Lower leg skin (tissue), 4 donors: ENCODE measurements at places on chromosomes 5 and 9. TPM values are rescaled to one million over a fixed set of nuclear protein-coding genes. Genes with fewer than 3 reads are reported as not detected.

Gene CDC20B
- total RNA-seq: not detected

- DNase-seq: no peak
Observed at GRCh38 chr9:35526087-35526801, 36.3 kb downstream of the RUSC2 start.

Gene CYLC2
- total RNA-seq: not detected

DNA sequence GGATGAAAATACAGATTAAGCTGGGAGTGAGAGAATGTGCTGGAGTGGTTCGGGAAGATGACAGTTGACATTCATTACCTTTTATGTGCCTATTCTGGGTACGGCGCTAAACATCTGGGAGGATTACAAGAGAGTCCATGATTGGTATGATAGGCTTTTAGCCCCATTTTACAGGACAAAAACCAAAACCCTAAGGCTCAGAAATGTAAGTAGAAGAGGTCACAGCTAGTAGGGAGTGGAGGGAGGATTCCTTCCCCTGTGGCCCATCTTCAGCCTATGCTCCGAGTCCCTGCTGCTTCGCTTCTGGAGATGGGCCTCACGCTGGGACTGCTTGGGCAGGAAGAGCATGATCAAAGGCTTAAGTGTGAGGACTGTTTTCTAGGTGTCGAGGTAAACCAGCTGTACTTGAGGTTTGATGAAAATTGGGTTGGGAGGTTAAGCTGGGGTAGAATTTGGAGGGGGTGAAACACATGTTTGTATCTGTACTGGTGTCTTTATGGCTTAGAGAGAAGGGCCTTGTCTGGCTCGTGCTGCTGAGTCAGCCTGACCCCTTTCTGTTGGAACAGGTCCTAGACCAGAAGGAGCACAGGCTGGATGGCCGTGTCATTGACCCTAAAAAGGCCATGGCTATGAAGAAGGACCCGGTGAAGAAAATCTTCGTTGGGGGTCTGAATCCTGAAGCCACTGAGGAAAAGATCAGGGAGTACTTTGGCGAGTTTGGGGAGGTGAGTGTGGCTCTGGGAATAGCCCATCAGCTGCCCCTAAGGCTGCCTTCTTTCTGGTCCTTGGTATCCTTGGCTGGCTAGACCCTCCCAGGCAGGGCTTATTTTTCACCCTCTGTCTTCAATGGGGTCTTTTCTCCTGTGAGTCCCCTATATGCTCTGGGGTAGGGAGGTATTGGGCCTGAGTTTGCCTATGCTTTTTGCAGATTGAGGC lies 2.1 kb downstream of the HNRNPAB start:
- DNase-seq: no peak

DNA sequence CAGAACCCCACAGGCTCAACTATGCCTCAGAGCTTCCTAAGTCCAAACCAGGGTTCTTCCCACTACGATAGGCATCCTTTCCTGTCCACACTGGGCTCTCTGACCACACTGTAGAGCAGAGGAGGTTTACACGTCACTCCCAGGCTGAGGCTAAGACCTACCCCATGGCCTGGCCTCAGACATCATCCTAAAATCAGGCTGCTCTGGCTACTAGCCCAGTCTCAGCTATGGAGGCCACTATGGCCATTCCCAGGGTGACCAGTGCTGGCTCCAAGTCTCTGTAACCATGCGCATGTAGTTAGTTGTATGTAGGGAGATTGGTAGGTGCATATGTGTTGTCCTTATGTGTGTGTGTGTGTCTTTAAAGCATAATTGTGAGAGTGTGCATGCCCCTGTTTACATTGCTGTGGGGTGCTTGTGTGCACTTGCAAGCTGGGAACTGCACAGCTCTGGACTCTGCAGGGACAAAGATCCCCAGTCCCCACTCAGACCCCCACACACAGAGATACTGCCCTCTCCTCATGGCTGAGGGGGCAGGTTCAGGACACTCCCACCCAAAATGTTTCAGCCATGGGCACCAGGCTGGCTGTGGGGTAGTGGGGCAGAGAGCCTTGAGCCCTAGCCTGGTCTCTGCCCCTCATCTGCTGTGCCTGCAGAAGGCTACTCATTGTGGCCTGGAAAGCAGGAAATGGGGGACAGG lies 12.3 kb downstream of the PDLIM4 start:
- no peak for DNase-seq

- DNase-seq: no peak
Observed at GRCh38 chr9:124708074-124708473, 63.0 kb downstream of the NR6A1 start.

GRCh38 chr9:91949946-91950664 lies at the start of gene ROR2:
ROR2 (minus strand) TSS chr9:91950228.
- peak; percentile 90 for DNase-seq

Gene TRAF1
- total RNA-seq: 2.6 TPM

DNA sequence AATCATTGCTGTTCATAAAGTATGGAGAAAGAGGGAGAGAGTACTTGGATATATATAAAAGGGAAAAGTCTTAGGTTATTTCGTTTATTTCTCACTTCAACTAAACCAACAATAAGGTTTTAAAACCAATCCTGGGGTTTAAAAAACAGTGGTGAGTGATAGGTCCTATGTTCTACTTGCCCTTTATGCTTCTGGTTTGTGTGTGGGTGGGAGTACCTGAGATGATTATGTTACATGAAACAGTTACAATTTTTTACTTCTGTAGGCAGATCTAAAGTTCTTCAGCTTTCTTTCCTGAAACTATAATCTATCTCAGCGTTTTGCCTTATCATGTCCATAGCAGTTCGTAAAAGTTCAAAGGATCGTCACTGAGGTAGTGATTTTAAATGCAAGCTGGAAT lies 49.2 kb downstream of the STX17 start:
- DNase-seq: no peak

- DNase-seq: no peak
Observed at GRCh38 chr9:126885131-126885641, 24.7 kb downstream of the ZBTB34 start.

- peak; percentile 93 for DNase-seq
Observed at GRCh38 chr5:168734620-168735300, 155.6 kb upstream of the PANK3 start.

DNA sequence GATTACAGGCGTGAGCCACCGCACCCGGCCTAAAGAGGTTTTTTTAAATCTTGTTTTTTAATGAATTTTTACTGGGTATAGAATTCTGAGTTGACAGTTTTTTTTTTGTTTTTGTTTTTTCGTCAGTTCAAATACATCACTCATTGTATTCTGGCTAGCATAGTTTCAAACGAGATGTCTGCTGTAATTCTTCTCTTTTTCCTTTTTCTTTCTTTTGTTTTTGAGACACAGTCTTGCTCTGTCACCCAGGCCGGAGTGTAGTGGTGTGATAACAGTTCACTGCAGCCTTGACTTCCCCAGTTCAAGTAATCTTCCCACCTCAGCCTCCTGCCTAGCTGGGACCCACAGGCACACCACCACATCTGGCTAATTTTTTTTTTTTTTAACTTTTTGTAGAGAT lies 2.2 kb upstream of the PRRT1B start:
- DNase-seq: no peak

Gene SPRY4
- 2.4 TPM for total RNA-seq

DNA sequence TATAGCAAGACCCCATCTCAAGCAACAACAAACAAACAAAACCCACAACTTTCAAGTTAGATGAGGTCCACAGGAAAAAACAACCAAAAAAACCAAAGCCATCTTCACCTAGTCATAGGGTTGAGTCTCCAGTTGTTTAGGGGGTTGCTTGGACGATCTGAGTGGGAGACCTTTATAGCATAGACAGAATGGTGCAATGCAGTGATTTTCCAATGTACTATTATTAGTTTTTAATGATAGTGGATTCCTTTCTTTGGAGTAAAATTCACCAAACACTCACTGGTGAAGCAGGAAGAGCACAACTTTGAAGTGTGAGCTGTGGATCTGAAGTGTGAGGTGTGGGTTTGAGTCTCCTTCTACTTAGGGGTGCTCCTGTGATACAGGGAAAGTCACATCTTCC lies 67.0 kb upstream of the KLF9 start:
- DNase-seq: no peak

Gene FOXD4L5
- total RNA-seq: not detected

DNA sequence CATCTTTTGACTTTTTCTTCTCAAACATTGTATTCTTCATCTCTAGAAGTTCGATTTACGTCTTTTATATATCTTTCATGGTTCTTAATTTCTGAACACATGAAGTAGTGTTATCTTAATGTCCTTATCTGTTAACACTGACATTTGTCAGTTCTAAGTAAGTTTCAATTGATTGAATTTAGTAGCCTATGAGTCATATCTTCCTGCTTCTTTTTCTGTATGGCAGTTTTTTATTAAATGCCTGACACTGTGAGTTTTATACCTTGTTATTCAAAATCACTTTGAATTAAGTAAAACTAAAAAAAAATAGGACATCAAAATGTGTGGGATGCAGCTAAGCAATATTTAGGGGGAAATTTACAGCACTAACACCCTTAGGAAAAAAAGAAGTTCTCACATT lies 707.0 kb upstream of the ACO1 start:
- DNase-seq: no peak

GRCh38 chr9:137235424-137236237 lies 4.9 kb downstream of the SLC34A3 start:
- DNase-seq: no peak

DNA sequence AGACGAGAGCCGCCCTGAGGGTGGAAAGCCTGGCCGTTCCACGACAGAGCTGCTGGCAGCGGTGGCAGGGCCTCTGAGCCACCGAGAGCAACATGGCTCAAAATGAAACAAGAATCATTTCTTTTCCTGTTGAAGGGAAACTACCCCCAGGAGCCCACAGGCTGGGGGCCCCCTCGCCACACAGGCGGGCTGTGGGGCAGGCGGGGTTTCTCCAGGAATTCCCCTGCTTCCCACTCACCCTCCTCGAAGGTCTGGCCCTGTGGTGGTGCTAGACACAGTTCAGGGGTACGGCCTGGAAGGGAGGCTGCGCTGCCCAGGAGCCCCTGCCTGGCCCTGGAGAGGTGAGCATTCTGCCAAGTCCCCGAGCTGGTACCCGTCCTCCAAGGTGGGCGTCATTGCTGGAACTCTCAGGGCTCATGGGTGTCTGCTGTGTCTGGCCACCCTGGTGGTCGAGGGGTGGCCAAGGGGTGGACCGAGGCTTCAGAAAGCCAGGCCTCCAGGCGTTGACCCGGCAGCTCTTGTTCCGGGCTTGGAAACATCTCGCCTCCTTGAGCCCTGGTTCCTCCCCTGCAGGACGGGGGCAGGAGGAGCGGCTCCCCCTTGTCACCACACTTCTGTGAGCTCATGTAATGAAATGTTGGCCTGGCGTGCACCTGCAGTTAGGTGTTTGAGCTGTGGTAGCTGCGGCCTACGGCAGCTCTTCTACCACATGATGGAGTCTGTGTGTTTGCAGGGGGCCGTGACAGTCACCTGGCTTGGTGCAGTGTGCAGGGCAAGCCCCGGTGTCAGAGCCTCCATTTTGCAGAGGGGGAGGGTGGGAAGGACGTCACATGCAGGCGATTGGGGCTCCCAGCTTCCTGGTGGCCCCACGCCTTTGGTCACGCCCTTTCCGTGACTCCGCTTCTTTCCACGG lies 65.3 kb downstream of the RXRA start:
- no peak for DNase-seq

- no peak for DNase-seq
Observed at GRCh38 chr5:109916481-109917153, 226.9 kb downstream of the MAN2A1 start.

DNA sequence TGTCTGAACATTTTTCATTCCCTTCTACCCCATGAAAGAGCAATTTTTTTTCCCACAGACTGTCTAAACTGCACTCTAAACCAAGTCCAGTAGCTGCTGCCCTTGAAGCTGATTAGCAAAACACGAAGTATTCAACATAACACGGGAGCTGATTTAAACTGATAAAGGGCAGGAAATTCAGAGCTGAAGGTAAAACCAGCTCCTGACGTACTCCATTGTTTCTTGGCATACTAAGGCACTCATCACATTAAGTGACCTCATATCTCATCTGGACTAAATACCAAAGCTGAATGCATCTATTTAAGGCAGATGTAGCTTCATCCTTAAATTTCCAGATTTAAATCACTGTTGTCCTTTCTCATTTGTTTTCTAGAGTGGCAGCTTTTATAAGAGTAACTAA lies 12.0 kb downstream of the GDF9 start:
- no peak for DNase-seq

DNA sequence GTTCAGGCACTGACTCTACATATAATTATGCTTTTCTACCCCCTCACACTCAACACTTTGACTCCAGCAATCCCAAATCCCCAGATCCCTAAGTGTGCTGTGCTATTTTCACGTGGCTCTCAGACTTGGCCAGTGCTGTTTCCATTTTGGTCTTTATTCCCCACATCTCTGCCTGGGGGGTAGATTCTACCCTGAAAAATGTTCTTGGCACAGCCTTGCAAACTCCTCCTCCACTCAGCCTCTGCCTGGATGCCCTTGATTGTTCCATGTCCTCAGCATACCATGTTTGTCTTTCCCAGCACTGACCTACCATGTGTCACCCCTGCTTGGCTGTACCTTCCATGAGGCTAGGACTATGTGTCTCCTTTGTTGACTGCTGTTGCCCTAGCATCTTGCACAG lies 43.0 kb downstream of the FXN start:
- DNase-seq: peak; percentile 29

GRCh38 chr5:2023196-2023595 lies 140.5 kb upstream of the IRX4 start:
- DNase-seq: no peak
